Stimulated activated CD4-positive, alpha-beta T cell treated with anti-CD3 and anti-CD28 coated beads, Interleukin-2, amount 100 ng/mL, for 24 hours (primary cell): ENCODE measurements at places on chromosomes 16 and 17.

DNA sequence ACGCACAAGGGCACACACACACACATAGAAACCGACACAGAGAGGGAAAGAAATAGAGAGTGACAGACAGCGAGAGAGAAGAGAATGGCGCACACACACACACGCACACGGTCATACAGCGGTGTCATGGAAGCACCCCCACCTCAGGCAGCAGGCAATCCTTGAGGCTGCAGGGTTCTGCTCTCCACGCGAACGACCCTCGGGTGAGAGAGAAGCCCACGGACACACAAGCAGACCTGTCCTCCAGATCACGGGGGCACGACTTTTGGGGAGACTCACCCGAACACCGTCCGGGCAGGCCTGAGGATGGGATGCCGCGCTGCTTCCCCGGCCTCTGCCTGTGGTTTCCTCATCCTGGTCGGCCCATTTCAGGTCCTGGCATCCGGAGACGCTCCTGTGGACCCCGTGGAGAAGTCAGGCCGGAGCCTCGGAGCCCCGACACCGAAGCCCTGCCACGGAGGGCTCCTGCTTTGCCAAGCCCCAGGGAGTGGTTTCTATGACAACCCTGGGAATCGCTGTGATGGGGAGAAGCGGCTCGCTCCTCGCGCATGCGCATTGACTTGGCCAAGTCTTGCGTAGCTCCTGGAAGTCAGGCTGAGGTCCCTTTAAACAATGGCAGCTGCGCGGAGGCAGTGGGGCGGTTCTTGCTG is 118.2 kb upstream of the KCNJ18 start:
- DNase-seq: peak; percentile 60

- DNase-seq: no peak
Measured at GRCh38 chr17:43453331-43453812, 30.4 kb upstream of the DHX8 start.

GRCh38 chr16:71746442-71747046 is 22.0 kb upstream of the PHLPP2 start:
- DNase-seq: no peak

DNA sequence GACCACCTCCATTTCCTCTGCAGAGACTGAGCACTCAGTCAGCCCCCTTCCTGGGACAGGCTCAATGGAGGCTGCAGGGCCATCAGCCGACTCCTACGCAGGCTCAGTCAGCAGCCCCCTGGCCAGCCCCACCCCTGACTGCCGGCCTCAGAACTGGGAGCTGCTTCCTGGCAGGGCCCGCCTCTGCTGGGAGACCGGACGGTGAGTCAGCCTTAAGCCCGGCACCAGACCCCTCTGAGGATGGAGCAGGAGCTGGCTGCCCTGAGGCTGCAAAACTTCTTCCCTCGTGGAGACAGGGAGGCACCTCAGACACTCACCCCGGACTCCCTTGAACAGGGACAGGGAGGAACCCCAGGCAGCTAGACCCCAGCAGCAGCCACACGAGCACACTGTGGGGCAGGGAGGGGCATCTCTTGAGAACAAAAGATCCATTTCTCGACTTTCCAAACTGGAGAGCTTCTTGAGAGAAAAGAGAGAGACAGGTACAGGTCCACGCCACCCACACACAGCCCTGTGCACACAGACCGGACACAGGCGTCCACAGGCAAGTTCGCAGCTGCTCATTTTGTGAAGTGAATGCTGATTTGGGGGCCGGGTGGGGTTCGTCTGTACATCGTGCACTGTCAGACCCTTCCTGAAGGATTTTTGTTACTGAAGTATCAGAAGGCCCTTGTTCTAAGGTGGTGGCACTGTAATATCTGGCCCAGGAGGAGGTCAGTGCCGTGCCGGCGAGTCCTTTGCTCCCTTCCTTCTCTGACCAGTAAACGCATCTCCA is 1.3 kb upstream of the TUBB3 start:
- DNase-seq: no peak

GRCh38 chr17:83090444-83091256 is 11.2 kb downstream of the METRNL start:
- DNase-seq: no peak

- DNase-seq: no peak
Measured at GRCh38 chr16:53559270-53559951, 56.4 kb upstream of the AKTIP start.
